ENCODE measurements at places on chromosomes 5 and 9.

DNA sequence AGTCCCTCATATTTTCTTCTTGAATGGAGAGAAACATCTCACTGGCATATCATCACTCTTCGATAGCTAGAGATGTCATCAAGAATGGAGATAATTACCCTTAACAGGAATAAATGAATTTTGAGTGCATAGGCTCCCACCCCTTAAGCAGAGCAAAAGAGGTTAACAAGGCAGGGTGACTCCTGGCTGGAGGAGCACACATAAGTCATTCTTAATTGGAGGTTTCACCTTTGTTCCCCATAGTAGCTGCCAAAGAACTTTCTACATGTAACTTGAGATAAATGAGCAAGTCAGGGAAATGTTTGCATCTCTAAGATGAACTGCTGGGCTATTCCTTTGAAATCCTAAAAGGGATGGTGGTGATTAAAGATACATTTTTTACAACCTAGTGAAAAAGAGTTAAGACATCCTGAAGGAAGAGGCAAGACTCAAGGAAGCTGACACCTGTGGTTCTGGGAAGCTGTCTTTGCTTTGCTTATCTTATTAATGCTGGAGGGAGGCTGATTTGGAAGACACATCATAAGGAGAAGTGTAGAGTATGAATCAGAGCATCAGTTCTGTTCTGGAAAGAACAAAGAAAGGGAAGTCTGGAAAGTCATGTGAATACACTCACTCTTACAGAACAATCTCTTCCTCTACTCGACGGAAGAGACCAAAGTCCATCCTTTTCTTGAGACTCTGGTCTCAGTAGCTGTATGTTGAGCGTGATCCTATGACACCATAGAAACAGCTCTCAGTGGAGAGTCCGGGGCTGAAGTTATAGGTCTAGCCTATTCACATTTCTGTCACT, 326.3 kb downstream of the OSTF1 start:
- DNase-seq, result no peak

DNA sequence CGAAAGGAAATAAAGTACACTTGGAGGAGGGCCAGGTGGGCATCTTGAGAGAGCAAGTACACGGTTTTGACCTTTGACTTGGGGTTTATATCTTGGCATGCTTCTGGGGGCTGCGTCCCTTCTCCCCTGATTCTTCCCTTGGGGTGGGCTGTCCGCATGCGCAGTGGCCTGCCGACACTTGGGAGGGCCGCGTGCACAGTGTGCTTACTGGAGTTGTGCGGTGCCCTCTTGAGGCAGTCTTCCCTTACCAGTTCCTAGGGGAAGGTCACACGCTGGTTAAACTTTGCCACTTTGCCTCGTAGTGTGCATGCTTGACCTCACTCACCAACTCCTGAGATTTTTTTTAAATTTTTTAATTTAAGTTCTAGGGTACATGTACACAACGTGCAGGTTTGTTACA, 4.3 kb upstream of the CLPTM1L start:
- no peak for DNase-seq

DNA sequence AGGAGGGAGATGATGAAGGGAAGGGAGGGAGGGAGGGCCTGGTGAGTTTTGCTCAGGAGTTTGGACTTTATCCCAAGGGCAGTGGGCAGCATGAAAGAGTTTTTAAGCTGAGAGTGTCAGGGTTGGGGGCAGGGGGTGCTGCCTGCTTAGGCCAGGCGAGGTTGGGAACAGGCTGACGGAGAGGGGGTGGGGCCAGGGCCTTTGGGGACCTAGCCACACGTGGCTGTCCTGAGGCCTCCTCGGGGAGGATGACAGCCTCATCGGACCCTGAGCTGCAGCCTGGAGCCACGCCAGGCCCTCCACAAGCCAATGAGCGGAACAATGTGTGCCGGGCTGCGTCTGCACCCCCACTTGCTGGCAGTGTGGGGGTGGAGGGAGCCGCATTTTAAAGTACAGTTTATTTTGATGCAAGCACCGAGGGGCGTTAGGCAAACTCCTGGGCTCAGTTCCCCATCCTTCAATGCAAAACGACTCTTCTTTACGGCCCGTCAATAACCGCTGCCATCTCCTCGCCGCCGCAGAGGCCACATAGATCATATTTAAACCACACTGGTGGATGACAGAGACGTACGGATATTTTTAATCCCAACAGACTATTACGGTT, 5.3 kb upstream of the RXRA start:
- DNase-seq, result no peak

- DNase-seq, result no peak
These were observed 5.1 kb upstream of the WWC1 start for GRCh38 chr5:168286386-168286785.

DNA sequence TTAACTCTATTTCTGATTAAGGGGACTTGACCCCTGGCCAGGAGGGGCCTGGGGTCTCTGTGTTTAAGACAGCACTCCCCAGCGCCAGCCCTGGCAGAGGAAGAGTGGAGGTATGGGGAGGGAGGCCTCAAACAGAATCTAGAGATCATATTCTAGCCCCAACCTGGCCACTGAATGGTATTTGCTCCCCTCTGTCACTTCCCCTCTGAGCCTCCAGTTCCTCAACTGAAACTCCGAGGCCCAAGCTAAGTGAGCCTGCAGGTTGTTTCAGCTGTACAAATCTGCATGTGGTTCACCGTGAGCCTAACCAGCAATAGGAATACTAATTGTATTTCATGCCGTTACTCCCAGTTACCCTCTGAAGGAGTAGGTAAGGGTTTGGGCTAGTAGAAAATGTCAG, 36.0 kb downstream of the ANP32B start:
- no peak for DNase-seq

DNA sequence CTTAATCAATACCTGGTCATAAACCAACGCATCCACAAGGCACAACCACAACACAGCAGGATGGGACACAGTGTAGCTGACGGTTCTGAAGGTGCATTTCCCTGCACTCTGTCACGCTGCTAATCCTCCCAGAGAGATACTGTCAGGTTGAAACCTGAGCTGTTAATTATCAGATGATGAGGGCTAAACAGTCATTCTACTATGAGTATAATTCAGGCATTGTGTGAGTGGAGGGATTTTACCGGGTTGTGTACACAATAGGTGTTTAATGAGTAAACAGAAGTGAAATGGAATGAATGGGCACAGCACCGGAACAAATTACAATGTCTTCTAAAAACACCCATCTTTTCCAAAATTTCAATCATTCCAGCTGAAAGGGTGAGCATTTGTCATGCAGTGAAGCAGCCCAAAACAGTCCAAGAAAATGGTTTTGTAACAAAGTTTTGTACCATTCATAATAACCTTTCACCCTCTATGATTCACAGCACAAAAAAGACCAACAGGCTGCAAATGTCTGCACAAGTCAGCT, 71.5 kb downstream of the ABCA1 start:
- no peak for DNase-seq

GRCh38 chr5:31131381-31131891, 62.0 kb upstream of the CDH6 start:
- no peak for DNase-seq

GRCh38 chr5:173302546-173303155, 25.6 kb downstream of the STC2 start:
- no peak for DNase-seq

DNA sequence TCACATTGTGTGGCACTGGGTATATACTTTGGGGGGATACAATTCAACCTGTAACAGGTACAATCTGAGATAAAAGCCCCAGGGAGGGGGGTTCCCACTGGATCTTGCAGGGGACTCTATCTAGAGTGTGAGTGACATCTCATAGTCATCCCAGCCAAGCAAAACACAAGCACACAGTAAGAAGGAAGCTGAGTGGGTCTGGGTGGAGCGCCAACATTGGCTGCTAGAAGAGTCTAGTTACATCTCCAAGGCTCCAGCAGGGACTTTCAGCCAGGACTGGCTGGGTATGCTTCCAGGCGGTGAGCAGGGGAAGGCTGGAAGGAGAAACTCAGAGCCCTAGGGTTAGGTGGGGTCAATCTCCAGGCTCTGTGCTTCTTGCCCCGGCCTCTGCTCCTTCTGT, 53.0 kb downstream of the IL31RA start:
- no peak for DNase-seq

DNA sequence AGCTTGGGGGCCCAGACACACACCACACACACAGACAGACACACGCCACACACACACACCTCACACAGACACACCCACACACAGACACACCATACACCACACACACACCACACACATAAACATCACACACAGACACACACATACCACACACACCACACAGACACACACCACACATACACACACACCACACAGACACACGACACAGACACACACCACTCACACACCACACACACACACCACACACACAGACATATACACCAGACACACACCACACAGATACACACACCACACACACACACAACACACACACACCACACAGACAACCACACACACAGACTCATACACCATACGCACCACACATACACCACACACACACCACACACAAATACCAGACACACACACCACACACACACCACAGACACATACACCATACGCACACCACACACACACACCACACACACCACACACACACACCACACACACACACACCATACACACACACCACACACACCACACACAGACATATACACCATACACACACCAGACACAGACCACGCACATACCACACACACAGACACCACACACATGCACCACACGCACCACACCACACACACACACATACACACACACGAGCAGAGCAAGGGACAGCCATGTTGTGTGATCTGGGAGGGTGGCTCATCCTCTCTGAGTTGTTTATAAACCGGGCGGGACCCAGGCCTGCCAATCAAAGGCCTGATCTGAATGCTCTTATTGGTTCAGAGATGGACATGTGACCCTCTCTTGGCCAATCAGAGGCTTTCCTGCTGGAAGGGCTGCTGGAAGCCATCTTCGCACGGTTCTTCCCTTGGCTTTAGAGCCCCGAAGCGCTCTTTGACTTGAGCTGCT, 148.3 kb downstream of the GAPVD1 start:
- peak; percentile 16 for DNase-seq

DNA sequence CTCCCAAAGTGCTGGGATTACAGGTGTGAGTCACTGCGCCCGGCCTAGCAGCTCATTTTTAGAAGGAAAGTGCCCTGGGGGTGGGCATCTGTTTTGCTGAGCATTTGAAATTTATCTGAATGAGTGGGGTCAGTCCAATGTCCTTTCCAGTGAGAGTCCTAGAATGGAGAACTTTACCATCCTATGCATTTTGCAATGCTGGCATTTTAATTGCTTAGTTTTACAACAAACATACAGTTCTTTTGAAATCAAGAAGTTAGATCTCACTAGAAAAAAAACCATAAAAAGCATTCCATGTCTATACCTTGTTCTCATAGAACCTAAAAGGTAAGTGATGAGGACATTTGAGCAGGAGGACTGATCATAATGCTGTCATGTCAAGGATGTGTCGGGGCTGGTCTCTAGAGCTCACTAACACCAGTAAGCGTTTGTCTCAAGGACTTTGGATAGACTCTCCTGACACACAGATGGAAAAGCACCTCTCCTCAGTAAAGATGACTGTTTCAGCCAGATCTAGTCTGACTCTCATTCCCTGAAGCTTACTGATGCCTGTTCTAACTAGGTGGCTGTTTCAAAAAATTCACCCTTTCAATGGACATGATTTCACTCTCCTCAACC, 83.9 kb downstream of the DCP2 start:
- no peak for DNase-seq

DNA sequence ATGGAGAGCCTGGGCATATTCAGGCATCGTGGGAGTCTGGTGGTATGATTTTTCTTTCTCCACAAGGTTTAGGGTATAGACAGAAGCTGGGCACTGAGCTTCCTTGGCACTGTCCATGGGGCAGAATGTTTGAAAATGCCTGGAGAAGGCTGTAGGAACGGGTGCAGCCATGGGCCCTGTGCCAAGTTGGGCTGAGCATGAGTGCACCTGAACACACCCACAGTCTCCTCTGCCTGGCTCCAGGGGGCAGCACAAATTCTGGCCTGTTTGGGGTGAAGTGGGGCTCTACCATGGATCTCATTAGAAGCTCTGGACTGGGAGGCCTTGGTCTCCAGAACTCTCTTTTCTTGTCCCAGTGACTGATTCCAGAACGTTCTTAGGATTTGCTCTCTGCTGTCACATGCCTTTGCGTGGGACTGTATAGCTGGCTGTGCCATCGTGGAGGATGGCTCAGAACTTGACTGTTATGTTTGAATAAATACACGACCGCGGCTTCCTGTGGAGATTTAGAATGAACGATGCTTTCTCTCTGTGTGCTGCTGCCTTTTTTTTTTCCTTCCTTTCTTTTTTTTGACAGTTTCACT, 229.8 kb downstream of the FANCC start:
- DNase-seq, result no peak

- DNase-seq, result no peak
These were observed 172.2 kb downstream of the FAM170A start for GRCh38 chr5:119801570-119801969.

DNA sequence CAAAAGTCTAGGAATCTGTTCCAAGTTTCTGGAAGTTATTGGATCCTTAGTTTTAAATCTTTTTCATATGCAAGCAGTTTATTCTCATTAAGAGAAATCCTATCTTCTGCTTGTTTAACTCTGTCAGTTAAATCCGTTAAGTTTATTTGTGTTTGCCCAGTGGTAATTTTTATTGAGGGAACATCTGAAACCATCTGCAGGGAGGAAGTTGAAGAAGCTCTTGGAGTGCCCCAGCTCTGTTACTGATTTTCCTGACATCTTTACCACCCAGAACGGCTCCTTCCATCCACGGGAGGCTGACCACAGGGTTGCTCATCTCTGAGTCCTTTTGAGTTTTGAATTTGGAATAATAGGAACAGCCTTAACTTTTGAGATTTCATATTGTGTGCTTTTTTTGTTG, 99.9 kb upstream of the ZNF618 start:
- no peak for DNase-seq

DNA sequence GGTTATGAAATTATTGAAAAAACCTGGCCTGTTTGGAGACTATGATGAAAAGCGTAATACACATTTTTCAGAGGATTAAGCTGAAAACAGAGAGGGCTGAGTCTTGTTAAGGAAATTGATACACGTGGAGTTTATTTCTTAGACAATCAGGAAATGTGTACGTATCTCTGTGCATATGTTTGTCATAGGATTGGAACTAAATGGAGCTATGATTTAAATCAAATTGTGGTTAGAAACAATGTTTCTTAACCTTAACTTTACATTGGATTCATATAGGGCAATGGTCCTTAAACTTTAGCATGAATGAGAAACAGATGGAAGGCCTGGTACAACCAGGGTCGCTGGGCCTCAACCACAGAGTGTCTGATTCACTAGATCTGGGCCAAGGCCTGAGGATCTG, 451.6 kb downstream of the CDH18 start:
- no peak for DNase-seq

GRCh38 chr9:94178927-94179326, 80.2 kb upstream of the ZNF169 start:
- DNase-seq, result no peak

DNA sequence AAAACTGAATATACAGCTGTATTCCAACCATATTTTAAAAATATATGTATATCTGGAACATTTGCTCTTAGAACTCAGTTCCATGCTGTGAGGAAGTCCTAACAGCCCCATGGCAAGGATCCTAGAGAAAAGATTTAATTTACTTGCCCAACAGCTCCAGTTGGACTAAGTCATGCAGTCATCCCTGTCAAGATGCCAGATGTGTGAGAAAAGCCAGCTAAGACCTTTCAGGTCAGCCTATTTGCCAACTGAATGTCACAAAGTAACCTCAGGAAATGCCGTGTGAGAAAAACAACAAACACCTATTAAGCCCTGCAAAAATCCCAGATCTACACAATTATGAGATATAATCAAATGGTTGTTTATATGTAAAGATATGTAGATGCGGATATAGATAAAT, 416.3 kb downstream of the NR2F1-AS1 start:
- no peak for DNase-seq

GRCh38 chr9:7653262-7653661, 146.3 kb downstream of the DMAC1 start:
- no peak for DNase-seq

All from activated CD4-positive, alpha-beta T cell treated with anti-CD3 and anti-CD28 coated beads for 4 hours (primary cell).